CD8-positive, alpha-beta memory T cell (primary cell): ENCODE measurements at places on chromosomes 5 and 9. TPM values are rescaled to one million over a fixed set of nuclear protein-coding genes. Genes with fewer than 3 reads are reported as not detected.

DNA sequence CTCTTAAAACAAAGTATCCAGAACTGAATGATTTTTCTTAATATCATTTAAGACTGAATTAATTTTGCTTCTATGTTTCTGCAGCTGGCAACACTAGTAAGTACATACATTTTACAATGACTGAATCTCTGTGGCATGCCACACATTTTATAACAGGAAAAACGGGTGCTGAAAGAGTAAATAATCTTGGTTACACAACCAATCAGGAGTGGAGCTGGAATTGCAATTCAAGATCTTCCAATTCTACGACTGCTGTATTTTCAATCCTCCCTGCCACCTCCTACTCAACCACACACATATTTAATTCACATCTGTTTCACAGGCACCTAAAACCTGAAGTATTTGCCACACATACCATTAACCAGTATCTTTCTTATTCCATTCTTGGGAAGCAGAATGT, 52.7 kb upstream of the NR5A1 start:
- DNase-seq: no peak
- H3K27me3 ChIP-seq: no peaks in the 10 kb centered on the region
- no peaks in the 10 kb centered on the region for H3K4me1 ChIP-seq
- H3K36me3 ChIP-seq: no peaks in the 10 kb centered on the region
- H3K4me3 ChIP-seq: no peak overlapping the region

DNA sequence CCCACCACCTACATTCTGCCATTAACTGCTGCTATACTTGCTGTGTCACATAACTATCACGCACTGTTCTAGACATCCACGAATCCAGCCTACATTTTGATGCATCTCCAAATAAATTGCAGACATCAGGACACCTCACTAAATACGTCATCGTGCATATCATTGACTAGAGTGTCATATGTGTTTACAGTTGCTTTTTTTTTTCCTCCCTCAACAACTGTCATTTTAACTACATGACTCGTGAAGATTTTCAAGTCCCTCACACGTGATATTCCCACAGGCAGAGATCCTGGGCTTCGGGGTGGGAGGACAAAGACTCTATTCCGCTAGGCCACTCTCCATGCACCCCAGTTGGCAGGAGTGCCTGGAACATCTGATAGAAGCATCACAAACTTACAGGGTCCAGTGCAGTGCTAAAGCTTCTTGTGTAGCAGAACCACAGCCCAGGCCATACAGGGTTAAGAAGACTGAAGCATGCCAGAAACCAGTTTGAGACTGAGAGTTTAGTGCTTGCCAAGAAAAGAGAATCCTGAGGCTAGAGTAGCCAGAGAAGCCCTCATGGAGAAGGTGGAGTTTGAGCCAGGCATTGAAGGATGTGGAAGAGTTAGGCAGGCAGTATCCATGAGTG, 1.1 kb downstream of the PCYOX1L start:
- no peak for DNase-seq
- no peak overlapping the region for H3K27ac ChIP-seq
- peaks cover 5% of the 10 kb centered on the region for H3K36me3 ChIP-seq
- peaks cover 42% of the 10 kb centered on the region for H3K4me1 ChIP-seq

DNA sequence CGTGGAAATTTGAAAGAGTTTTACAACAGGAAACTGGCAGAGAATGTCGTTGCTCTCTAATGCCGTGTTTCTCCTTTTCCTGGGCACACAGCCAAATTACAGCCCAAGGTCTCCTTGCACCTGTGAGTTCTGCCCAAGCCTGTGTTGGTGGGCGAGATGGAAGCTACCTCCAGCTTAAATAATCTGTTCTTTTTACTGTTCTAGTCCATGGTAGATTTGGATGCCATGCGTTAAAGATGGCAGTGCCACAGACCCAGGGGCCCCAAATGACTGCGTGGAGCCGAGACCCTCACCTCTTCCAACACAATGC, 92.6 kb upstream of the IRX4 start:
- no peaks in the 10 kb centered on the region for H3K27me3 ChIP-seq
- H3K4me3 ChIP-seq: no peak overlapping the region
- no peak overlapping the region for H3K27ac ChIP-seq
- DNase-seq: no peak

DNA sequence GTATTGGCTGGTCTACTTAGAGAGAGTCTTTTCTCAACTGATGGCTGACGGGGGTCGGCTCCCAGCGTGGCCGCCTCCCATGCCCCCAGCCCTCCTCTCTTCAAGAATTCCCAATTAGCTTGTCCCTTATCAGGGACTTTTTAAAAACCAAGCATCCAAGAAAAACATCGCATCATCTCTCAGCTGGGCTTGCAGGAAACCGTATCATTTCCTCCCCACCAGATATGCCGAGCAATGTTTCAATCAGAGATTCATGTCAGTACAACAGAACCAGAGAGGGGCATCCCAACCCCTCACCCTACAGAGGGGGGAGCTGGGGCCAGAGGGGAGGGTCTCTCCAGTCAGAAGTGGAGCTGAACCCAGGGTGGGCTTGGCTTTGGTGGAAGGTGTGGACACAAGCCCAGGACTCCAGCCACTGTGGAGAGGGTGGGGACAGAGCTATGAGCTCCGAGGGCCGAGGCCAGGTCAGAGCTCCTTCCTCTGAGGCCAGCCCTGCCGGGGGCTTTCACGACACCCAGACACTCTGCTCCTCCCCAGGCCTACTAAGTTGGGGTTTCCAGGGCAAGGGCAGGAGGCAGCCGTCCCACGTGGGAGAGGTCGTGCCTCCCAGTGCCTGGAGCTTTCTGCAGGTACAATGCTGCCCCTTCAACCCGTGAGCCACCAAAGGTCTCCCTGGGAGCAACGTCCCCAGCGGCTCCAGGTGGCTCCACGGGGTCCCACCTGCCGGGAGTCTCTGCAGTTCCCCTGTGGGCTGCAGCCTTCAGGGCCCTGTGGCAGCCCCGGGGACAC, 39.0 kb upstream of the TMEM250 start:
- H3K4me1 ChIP-seq: no peaks in the 10 kb centered on the region
- no peaks in the 10 kb centered on the region for H3K36me3 ChIP-seq

DEPDC1B gene
- total RNA-seq: 14.7 TPM

GRCh38 chr5:6365142-6365976, 13.0 kb downstream of the MED10 start:
- peaks cover 9% of the 10 kb centered on the region for H3K4me1 ChIP-seq
- no peak overlapping the region for H3K27ac ChIP-seq
- peaks cover 8% of the 10 kb centered on the region for H3K36me3 ChIP-seq

GRCh38 chr5:128695791-128696530, 157.9 kb upstream of the FBN2 start:
- no peaks in the 10 kb centered on the region for H3K27me3 ChIP-seq
- no peak overlapping the region for H3K4me3 ChIP-seq
- DNase-seq: no peak

PIP5K1B gene
- total RNA-seq: 3.1 TPM

RNF208 gene
- 2.7 TPM for total RNA-seq

HTR4 gene
- total RNA-seq: not detected

EIF4E1B gene
- not detected for total RNA-seq

GRCh38 chr5:126492939-126493338, 69.7 kb downstream of the GRAMD2B start:
- no peak overlapping the region for H3K27ac ChIP-seq
- no peak for DNase-seq

GRCh38 chr5:149264439-149265067, 7.1 kb upstream of the AFAP1L1 start:
- H3K4me1 ChIP-seq: no peaks in the 10 kb centered on the region
- H3K4me3 ChIP-seq: no peak overlapping the region
- peak; percentile 49 for DNase-seq
- H3K27ac ChIP-seq: no peak overlapping the region
- H3K36me3 ChIP-seq: no peaks in the 10 kb centered on the region
- H3K27me3 ChIP-seq: no peaks in the 10 kb centered on the region

DNA sequence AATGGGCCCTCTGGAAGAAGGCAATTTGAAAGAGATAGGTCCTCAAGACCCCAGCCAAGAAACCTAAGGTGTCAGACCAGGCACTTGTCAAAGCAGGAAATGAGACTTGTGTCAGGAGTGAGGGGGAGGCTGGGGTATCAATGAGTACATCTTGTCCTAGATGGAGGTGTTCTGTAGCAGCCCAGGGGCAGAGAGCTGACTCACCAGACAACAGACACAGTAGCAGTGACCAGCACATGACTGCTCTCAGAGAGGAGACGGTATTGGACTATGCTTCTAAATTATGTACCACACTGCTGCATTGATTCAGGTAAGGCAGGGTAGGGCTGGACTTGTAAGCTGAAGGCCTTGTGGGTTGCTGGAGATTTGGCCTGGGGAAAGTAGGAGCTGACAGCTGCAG, 551.2 kb upstream of the KLF4 start:
- H3K4me3 ChIP-seq: no peak overlapping the region
- H3K27ac ChIP-seq: no peak overlapping the region
- DNase-seq: no peak
- no peaks in the 10 kb centered on the region for H3K36me3 ChIP-seq

- no peak for DNase-seq
- H3K4me3 ChIP-seq: no peak overlapping the region
- no peaks in the 10 kb centered on the region for H3K27me3 ChIP-seq
- H3K36me3 ChIP-seq: no peaks in the 10 kb centered on the region
- no peak overlapping the region for H3K27ac ChIP-seq
Measured at GRCh38 chr5:50647726-50648125, 18.7 kb upstream of the PARP8 start.

MRPS30 gene
- 58.6 TPM for total RNA-seq
